ENCODE measurements at places on chromosomes 4 and X. TPM values are rescaled to one million over a fixed set of nuclear protein-coding genes. Genes with fewer than 3 reads are reported as not detected.

GRCh38 chrX:118756101-118756500, 28.7 kb downstream of the IL13RA1 start:
- DNase-seq: no peak

GRCh38 chrX:77962068-77962902, 7.2 kb downstream of the PGAM4 start:
- no peak for DNase-seq

The HSD17B10 gene
- 102 TPM for total RNA-seq

The MAGEE2 gene
- total RNA-seq: not detected

DNA sequence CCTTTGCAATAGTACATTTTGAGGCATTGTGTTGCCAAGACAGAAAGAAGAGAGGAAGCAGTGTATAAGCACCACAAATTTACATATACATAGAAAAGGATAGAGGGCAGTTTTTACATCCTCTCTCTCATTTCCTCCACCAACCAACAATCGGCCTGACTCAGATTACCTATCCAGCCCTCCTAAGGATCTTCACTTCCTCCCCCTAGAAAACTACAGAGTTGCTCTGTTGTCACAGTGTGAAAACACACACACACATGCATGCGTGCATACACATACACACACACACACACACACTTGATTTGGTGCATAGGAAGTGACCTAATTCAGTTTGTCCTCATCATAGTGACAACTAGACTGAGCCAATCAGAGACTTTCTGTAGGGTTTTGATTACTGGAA, 98.8 kb upstream of the SPRY1 start:
- no peak for DNase-seq

The TBC1D14 gene
- total RNA-seq: 47.2 TPM
